ENCODE measurements at places on chromosomes 5 and 9. TPM values are rescaled to one million over a fixed set of nuclear protein-coding genes. Genes with fewer than 3 reads are reported as not detected.

The CCDC171 gene
- 1.1 TPM for total RNA-seq

- DNase-seq, result no peak
These were observed 66.6 kb downstream of the DEPDC1B start for GRCh38 chr5:60633341-60633740.

DNA sequence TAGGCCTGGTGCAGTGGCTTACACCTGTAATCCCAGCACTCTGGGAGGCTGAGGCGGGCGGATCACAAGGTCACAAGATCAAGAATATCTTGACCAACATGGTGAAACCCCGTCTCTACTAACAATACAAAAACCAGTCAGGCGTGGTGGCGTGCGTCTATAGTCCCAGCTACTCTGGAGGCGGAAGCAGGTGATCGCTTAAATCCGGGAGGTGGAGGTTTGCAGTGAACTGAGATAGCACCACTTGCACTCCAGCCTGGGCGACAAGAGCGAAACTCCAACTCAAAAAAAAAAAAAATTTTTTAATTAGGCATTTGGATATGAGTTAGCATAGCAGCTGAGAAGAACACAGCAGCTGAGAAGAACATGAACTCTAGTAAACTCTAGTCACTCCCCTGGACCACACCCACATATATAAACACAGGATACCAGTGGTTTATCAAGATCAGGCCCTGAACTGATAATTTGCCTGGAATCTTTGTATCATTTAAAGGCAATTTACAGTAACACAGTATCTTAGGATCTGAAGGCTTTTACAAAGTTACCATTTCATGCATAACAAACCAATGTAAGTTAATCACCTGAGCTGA, 4.6 kb upstream of the UGCG start:
- no peak for DNase-seq

DNA sequence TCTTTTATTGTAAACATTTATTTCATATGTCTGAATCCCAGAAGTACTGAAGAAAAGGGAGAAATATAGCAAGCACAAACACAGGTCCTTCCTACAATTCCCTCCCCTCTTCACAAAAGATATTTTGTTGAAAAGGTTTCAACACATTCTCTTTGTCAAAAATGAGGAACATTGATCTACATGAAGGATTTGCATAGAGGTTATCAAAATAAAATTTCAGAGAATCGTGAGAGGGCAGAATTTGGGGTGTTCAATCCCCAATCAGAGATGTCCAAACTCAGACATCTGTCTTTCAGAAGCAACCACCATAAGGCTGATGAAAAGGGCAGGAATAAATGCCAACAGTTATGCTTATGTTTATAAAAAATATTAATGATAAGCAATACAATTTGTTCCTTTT, 69.2 kb downstream of the MARCHF3 start:
- no peak for DNase-seq

DNA sequence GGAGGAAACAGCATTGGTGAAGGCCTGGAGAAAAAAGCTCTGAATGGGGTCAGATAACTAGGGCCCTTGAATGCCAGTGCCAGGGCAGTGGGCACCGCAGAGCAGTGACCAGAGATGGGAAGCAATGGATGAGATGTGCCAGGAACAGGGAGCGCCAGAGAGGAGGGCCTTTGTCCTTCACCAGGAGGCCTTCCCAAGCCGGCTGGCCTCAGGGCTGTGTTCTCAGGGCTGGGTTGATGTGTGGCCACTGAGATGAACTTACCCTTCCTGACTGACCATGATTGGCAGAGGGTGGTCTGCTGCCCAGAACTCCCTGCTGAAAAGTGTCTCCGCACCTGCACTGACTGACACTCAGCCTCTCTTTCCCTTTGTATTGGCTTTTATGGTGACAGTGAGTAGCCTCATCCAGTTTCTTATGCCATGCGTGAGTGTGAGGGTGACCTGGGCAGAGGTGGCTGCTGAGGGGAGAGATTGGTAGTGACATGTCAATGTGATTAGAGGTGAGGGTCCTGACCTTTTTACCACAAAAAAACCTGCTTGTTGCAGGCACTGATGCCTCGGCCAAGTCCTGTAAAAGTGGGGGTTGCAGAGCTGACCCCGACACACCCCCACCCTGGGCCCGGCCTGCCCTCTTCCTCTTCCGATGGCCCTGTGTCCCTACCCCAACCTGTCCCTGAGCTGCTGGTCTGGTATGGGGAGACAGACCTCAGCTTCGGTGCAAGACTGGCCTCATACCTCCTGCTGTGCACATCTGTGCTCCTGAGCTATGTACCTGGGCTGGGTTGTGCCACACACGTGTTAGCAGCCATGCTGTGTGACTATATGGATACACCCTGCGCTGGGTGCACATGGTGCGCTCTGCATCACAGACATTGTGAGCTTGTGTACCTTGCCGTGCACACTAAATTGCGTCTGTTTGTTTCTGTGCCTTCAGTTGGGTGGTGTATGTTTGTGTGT, 57.1 kb upstream of the PSD2 start:
- DNase-seq, result no peak

GRCh38 chr9:14687042-14687719, 6.1 kb downstream of the ZDHHC21 start:
- no peak for DNase-seq

DNA sequence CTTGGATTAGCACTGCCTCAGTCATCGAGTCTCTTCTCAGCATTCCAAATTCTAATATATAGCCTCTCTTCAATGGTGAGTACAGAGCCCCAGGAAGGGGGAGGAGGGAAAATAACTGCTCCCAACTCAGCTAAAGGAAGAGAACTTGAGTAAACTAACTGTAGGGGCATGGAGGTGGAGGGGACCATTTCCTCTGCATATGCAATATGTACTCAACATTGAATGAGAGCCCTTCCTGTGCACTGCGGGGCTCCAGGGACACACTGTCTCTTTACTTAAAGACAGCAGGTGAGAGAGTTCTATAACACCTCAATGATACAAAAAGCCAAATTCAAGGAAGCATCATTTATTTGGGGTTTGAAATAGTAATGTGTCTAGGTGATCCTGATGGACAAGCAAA, 75.1 kb downstream of the GNAQ start:
- DNase-seq, result no peak

DNA sequence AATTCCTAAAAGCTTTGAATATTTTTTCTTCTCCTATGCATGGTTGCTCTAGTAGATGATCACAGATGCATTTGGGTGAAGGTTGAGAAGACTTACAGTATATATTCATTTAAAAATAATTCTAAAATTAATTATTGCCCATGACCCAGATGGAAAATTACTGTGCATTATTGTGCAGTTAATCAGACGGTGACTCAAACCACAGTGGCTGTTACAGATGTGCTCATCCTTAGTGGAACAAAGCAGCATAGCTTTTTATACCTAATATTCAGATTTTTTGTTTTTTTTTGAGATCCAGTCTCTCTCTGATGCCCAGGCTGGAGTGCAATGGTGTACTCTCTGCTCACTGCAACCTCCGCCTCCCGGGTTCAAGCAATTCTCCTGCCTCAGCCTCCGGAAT, 10.7 kb downstream of the OR2V1 start:
- DNase-seq, result peak; percentile 65

DNA sequence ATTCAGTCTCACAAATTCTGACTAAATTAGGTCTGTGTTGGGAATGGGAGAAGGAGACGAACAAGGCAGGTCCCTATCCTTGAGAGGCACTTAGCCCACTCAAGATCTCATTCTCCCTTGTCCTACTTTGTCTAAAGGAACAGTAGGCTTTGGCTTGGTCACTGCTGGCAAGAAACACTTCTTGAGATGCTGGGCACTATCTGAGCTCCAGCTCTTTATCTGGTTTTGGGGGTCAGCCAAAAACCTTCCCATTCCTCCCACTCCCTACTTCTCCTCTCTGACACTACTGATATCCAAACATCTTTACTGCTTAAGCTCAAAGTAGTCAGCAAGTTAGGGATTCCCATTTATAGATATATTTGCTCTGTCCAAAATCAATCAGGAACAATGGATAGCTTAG, 155.2 kb downstream of the MAPKAP1 start:
- no peak for DNase-seq

DNA sequence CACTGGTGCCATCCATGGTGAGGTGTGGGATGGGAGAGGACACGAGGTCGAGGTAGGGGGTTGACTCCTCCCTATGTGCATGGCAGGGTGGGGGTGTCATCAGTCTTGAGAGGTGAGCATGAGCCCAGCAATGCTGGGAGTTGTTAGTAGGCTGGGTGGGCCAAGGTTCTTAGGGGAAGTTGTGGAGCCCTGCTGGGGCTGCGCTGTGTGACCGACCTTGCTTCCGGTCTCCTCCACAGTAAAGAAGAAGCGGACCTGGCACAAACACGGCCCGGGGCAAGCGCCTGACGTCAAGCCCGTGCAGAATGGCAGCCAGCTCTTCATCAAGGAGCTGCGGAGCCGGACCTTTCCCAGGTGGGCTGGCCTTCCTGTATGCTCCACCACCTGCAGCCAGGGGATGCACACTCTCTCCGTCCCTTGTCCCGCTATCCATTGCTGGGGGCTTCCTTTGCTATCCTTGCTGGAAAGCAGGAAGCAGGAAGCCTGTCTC, 59.8 kb downstream of the PHF2 start:
- DNase-seq, result no peak

The CCDC192 gene
- not detected for total RNA-seq

DNA sequence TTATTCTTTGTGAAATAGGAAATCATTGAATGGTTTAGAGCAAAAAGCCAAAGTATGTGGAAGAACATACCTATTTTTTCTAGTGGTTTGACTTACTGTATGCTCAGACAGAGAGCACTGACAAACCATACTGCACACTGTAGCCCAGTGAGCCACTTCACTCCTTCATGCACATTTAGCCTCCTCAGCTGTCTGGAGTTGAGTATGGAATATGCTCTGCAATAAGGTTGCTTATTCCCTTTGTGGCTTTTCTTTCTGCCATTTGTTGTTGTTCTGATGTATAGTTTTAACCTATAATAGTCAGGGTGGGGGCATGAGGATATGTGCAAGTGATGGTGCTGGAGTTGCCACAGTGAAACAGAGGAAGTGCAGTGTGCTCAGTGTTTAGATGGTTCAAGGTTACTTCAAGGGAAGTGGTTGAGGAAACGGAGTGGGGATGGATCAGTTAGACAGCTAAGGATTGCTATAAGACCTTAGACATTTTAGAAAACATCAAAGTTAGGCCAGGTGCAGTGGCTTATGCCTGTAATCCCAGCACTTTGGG, 100.7 kb downstream of the CDC42SE2 start:
- no peak for DNase-seq

DNA sequence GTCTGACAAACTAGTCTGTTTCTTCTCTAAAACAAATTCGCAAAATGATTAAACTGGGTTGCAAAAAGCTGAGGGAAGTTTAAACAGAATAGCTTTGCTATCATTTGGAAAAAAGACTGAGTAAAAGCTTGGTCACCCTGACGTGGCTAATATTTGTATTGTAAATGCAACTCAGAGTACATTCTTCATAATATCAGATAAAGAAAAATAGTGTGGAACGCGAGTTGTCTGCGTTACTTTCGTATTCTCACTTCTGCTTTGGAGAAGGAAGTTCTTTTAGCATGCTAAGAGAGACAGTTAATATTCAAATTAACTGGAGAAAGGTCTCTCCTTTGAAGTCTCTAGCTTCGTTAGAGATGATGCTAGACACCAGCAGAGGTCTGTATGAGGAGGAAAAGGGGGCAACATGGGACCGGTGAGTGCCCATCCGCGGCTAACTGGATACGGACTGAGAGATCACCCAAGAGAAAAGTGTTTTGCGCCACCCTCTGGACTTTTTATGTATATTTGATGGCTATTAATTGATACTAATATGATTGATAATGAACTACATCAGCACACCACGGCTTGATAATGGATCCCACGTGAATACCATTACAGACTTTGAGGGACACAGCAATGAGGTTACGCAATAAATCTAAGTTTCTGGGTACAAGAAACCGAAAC, 2.9 kb upstream of the CNTRL start:
- no peak for DNase-seq

The TMEM174 gene
- not detected for total RNA-seq

The SUSD3 gene
- total RNA-seq, result 0.11 TPM

- DNase-seq, result no peak
These were observed 127.2 kb upstream of the FER start for GRCh38 chr5:108620516-108620915.

DNA sequence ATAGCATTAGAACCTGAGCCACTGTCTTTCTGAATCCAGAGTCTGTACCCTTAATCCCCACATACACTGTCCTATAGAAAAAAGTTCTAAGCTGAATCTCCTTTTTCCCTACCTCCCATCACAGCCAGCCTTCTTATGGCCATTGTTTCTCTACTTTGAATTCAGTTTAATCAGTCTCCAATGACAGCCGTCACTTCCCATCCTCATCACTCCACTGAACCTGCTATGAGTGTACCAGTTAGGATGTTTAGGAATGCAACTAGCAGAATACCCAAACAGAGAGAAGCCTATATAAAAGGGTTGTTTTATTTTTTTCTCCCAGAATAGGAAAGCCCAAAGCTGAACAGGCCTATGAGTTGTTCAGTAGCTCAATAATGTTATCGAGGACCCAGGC, 220.4 kb upstream of the NREP start:
- DNase-seq, result no peak

The FAM200C gene
- total RNA-seq, result 2.6 TPM

The OR1Q1 gene
- not detected for total RNA-seq

- no peak for DNase-seq
These were observed 171.6 kb downstream of the RASEF start for GRCh38 chr9:82891321-82891720.

- DNase-seq, result peak; percentile 99
These were observed 20.9 kb downstream of the CSF2 start for GRCh38 chr5:132094393-132095076.

The DCAF10 gene
- 23.2 TPM for total RNA-seq

DNA sequence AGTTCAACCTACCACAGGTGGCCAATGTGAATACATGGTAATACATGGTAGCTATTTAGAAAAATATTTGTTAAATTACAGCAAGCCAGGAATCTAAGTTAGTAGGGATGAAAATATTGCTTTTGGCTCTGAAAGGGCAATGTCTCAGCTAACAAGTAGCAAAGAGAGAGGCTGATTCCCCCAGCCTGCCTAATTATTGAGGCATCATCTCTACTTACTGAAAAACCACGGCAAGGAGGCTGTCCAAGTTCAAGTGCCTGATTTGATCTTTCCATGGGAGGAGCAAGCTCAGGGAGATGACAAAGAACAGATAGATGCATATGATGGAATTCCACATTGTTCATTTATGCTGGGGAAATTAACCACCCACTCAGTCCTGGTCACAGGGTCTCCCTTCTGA, 28.7 kb upstream of the UBTD2 start:
- no peak for DNase-seq

The NR2F1 gene
- not detected for total RNA-seq

The ACTBL2 gene
- 0.04 TPM for total RNA-seq

DNA sequence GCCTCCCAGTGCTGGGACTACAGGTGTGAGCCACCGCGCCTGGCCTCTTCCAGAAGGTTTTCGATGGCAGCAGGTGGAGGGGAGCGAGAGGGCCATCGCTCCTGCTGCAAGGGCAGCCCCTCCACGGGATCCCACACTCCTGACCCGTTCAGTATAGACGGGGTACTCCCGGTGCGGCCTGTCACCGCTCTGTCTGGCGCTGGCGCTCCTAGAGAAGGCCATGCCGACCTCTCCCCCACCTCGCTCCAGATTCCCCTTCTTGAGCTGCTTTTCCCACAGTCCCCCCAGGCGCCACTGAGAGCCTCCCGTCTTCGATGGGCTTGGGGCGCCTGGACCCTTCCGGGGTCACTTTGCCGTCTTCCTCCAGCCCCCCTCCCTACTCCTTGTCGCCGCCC, 4.3 kb upstream of the SQSTM1 start:
- DNase-seq, result no peak
